Naive thymus-derived CD8-positive, alpha-beta T cell (primary cell): ENCODE measurements at places on chromosomes 1 and 21. TPM values are rescaled to one million over a fixed set of nuclear protein-coding genes. Genes with fewer than 3 reads are reported as not detected.

The ADAMTSL4 gene
- polyA plus RNA-seq, result not detected

The PRSS38 gene
- polyA plus RNA-seq, result not detected

The CR2 gene
- 17.1 TPM for polyA plus RNA-seq

The KCNC4 gene
- polyA plus RNA-seq, result 1.9 TPM

The LRRC39 gene
- polyA plus RNA-seq, result 0.10 TPM

- no peak for DNase-seq
These were observed 10.6 kb downstream of the SOD1 start for GRCh38 chr21:31670070-31670469.

DNA sequence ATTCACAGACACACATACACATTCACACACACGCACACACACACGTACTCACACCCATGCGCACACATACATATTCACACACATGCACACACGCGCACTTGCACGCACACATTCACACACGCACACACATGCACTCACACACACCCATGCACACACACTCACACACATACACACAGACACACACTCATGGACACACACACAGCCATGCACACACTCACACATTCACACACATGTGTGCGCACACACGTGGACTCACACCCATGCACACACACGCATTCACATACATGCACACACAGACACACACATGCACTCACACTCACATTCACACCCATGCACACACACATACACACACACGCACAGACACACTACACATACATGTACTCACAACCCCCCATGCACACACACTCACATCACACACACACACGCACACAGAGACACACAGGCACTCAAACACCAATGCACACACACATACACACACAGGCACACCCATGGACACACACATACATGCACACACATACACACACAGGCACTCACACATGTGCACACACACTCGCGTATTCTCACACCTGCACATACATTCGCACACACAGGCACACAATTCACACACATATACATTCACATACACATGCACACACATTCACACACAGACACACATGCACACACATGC is 589.1 kb downstream of the PTPRU start:
- no peak for DNase-seq

GRCh38 chr1:200319148-200319547 is 90.7 kb downstream of the ZNF281 start:
- DNase-seq, result no peak

GRCh38 chr21:36489776-36490165 is 9.8 kb upstream of the CLDN14 start:
- no peak for DNase-seq

- no peak for DNase-seq
These were observed 93.7 kb downstream of the AK5 start for GRCh38 chr1:77375541-77375940.
